CD4-positive, alpha-beta T cell treated with Interleukin-10 for 1 hour (primary cell): ENCODE measurements at places on chromosomes 4 and X.

DNA sequence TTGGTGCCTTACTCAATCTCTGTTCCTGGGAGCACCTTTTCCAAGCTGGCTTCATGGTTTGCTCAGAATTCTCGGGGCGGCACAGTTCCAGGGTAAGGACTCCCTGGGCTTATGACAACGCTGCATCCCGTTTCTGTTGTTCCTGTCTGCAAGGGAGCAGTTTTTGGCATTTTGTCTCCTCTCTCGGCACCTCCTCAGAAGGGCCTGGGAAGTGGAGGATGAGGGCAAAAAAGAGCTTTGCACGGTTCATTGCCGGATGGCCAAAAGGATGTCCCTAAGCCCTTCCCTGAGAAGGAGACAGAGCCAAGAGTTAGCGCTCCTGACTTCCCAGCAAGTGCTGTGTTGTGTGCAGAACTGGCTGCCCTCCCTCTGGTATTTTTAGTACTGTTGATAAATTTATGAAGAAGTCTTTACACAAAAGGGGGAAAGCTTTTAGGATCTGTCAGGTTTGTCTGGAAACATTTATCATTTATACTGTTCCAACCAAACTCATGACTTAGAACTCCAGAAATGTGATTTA, 13.4 kb downstream of the SRD5A3 start:
- no peak for DNase-seq

DNA sequence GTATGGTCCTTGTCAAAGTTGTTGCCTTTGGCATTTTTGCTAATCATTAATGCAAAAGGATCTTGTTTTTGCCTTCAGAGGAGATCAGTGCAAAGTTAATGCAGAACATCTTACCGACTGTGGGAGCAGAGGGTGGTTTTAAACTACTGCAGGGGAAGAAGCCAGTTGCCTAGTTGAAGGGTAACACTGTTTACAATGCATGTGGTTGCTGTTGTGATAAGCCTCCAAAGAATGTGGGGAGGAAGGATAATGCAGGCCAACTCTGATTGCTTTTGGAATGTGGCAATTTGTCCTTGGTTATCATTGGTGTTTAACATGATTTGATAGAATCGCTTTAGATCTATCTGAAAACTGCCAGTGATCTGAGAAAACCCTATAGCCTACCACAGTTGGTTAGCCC, 204.3 kb upstream of the TLL1 start:
- DNase-seq, result no peak

DNA sequence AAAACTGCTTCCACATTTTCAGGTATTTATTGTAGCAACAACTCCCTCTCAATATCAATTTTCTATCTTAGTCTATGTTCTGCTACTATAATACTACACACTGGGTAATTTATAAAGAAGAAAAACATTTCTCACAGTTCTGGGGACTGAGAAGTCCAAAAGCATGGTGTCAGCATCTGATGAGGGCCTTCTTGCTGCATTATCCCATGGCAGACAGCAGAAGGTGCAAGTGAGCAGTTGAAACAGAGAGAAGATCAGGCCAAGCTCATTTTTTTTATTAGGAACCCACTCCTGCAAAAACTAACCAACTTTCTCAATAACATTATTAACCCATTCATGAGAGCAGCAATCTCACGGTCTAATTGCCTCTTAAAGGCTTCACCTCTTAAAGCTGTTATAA, 376.0 kb downstream of the RAB28 start:
- DNase-seq, result no peak

DNA sequence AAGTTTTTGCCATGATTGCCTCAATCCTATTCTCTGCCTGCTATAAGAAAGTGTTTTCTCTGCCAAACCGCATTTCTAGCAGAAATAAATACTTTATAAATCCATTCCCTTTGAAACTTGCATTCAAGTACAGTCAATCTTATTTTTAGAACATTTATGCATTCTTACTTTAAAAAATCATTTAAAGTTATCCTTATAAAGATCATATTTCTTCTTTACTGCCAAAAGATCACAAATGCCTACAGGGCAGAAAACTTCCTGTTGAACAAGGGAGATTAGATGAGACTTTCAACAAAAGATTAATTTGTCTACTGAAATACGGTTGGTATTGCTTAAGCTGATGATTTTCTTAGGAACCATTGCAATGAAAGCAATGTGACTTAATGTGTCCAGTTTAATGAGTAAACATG, 207.2 kb upstream of the SLIT2 start:
- no peak for DNase-seq

DNA sequence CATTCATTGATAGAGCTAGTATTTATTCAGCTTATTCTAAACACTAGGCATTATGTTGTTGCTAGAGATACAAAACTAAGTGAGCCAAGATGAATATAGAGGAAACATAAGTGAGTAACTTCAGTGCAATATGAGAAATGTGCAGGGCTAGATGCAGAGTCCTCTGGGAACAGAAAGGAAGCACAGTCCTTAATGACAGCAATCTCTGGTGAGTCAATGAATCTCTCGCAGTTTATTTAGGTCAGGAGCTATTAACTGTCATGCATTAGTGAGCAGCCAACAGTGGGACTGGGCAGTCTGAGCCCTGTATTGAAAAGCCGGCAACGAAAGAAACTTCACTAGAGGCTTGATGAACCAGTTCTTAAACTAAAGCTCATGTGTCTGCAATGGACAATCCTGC, 598.1 kb upstream of the MAGEB2 start:
- DNase-seq, result no peak

GRCh38 chrX:46072791-46073190, 472.4 kb downstream of the ZNF674 start:
- no peak for DNase-seq

DNA sequence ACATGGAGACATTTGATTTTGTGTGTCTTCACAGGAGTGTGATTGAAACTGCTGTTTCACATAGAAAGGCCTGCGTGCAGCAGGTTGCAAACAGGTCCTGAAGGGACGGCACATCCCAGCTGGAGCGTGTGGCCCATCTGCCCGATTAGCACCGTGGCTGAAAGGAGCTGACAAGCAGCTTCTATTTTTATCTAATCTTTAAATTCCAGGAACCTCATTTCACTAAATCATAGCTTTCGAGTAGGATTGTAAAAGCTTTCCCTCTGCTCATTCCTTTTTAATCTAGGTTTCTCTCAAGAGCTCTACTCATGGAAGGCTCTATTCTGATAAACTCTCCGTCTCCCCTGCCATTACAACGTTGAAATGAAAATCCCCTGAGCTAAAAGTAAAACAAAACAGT, 106.8 kb downstream of the FSTL5 start:
- DNase-seq, result no peak

DNA sequence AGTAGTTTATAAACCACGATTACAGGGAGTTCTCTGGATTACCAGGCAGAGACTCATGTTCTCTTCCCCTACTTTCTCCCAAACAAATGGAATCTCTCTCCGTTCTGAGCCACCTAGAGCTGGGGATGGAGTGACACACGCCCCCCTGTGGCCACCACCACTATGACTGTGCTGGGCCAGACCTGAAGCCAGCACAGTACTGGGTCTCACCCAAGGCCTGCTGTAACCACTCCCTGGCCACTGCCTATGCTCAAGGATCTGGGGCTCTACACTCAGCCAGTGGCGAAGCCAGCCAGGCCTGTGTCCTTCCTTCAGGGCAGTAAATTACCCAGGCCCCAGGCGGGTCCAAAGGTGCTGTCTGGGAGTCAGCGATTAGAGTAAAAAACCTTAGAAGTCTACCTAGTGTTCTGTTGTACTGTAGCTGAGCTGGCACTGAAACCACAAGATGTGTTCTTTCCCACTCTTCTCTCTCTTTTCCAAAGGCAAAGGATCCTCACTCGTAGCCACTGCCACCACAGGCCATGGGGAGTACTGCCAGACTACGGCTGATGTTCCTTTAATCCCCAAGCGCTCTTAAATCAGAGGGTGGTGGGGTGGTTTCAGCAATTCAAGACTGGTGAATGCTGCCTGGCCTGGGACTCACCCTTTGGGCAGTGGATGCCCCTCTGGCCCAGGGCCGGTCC, 412.2 kb upstream of the ARX start:
- no peak for DNase-seq

GRCh38 chr4:174144106-174144505, 139.4 kb downstream of the FBXO8 start:
- no peak for DNase-seq

DNA sequence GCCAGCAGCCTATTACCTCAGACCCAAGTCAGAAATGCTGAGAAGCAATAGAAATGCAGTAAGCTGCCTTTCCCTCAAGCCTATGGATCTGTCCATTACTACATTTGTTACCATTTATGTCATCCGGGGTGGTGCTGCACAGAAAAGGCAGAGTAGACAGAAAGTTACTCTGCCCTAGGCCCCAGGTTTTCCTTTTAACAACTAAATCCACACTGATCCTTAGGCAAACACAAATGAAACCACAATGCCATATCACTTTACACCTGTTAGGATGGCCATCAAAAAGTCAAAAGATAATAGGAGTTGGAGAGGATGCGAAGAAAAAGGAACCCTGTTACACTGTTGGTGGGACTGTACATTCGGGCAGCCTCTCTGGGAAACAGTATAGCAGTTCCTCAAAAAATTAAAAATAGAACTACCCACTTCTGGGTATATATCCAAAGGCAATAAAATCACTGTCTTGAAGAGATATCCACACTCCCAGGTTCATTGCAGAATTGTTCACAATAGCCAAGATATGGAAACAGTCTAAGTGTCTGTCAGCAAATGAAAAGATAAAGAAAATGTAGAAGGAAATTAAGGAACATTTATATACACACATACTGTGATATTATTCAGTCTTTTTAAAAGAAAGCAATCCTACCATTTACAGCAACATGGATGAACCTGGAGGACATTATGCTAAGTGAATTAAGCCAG, 186.3 kb downstream of the NWD2 start:
- no peak for DNase-seq

- no peak for DNase-seq
These were observed 85.9 kb downstream of the RNF150 start for GRCh38 chr4:141047228-141047884.

GRCh38 chr4:141571362-141571761, 65.0 kb upstream of the IL15 start:
- DNase-seq, result no peak

DNA sequence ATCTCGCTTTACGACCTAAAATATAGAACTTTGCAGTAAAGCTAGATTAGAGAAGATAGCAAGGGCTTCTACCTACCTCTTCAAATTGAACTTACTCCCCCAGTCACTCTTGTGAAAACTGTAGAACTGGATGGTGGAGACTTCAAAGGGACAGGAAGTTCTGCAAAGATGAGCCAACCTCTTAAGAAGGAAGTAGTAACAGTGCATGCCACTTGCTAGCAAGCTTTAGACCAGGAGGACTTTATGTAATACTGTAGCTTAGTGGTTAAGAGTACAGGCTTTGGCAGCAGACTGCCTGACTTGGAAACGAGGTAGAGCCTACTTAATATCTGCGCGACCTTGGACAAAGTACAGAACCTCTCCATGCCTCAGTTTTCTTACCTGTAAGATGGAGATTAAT, 27.5 kb upstream of the VBP1 start:
- peak; percentile 65 for DNase-seq

- no peak for DNase-seq
These were observed 1289.6 kb upstream of the TENM3 start for GRCh38 chr4:180953572-180953971.

GRCh38 chr4:171130256-171130801, 682.9 kb upstream of the GALNTL6 start:
- DNase-seq, result no peak

GRCh38 chrX:48496660-48497059, 12.1 kb upstream of the PORCN start:
- no peak for DNase-seq

- DNase-seq, result no peak
These were observed 102.4 kb upstream of the VCX2 start for GRCh38 chrX:8273451-8273895.

- no peak for DNase-seq
These were observed 325.0 kb downstream of the FBXO8 start for GRCh38 chr4:173958445-173958844.

- DNase-seq, result no peak
These were observed 131.6 kb downstream of the PDS5A start for GRCh38 chr4:39846120-39846519.

GRCh38 chr4:141635736-141636081, 674 bp upstream of the IL15 start:
- DNase-seq, result peak; percentile 16

DNA sequence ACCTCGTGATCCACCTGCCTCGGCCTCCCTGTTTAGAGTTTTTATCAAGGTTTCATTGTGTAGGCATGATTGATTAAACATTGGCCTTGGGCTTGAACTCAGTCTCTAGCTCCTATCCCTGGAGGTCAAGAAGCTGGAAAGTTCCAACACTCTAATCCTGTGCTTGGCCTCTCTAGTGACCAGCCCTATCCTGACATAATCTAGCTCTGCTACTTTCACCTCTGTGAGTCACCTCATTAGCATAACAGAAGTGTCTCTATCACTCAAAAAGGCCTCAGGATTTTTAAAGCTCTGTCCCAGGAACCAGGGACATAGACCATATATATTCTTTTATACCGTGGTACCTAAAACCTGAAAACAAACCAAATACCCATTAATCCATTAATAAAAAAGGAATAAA, 377.5 kb downstream of the CENPC start:
- DNase-seq, result no peak

DNA sequence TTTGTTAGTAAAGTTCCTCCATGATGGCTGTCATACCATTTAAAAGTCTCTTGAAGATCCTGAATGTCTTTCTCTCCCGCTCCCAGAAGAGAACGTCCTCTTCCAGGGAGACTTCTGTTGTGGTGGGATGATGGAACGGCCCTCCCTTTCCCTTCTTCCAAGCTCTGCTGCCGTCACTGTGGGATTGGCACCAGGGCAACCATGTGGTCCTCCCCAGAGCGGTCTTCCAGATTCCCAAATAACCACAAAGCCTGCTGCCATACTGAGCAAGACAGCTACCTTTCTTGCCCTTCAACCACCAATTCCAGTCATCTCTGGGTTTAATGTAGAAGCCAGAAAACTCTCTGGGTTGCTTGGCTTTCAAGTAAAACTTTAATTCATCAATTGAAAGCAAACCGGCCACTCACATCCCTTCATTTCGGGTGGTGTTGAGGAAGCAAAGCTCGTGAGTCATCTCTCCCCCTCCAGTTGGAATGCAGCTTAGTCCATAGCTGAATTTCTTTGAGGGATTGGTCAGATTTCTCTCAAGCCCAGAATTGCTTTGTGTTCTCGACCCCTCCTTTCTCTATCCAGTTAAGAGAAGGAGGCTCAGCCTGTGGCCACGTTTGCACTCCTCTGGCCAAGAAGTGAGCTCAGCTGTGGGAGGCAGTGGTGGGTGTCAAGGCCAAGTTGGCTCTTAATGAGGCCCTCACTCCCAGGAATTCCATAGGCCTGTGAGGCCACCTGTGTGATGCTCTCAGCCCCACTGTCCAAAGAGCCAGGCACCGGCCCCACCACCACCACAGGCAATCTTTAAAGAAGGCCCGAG, 36.9 kb downstream of the FHDC1 start:
- DNase-seq, result no peak

GRCh38 chrX:100864657-100865391, 9.3 kb downstream of the NOX1 start:
- DNase-seq, result no peak

- no peak for DNase-seq
These were observed 77.3 kb upstream of the MSX1 start for GRCh38 chr4:4781936-4782707.

DNA sequence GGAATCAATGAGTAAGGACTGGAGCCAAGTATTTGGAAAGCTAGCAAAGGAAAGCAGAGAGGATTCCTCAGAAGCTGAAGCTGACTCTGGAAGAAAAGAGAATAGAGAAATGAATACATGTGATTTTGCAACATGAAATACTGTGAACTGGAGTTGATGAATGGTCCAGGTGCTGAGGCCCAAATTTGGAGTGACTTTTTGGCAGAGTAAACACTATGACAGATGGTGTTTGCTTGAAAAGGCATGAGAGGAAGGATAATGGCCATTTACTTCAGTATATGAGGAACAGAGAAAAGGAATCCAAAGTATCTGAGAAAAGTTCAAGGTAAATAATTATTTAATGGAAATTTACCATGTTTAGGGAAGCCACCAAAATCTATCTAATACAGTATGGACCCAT, 236.7 kb downstream of the SLITRK2 start:
- no peak for DNase-seq
